ENCODE measurements at places on chromosomes 12 and 14.

DNA sequence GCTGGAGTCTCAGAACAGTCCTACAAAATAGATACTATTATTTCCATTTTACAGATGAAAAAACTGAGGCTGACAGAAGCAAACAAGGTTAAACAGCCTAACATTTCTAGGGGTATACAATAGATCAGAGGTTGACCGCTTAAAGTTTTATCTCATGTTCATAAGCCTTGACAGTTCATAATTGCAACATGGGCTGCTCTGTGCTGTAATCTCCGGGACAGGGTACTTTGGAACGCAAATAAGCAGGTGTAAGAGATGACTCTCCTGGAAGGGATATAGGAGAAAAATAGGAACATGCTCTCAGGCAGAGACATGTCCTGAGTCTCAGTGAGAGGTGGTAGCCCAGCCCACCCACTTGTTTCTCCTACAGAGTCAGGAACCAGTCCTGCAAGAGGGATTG, 72.8 kb upstream of the RBM19 start:
- DNase-seq: no peak

DNA sequence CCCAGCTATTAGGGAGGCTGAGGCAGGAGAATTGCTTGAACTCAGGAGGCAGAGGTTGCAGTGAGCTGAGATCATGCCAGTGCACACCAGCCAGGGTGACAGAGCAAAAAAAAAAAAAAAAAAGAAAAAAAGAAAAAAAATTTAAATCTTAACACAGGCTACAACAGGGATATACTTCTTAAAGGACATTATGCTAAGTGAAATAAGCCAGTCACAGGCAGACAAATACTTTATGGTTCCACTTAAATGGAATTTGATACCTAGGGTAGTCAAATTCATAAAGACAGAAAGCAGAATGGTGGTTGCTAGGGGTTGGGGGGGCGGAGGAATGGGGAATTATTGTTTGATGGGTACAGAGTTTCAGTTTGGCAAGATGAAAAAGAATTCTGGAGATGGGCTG, 14.8 kb upstream of the PPTC7 start:
- DNase-seq: no peak

DNA sequence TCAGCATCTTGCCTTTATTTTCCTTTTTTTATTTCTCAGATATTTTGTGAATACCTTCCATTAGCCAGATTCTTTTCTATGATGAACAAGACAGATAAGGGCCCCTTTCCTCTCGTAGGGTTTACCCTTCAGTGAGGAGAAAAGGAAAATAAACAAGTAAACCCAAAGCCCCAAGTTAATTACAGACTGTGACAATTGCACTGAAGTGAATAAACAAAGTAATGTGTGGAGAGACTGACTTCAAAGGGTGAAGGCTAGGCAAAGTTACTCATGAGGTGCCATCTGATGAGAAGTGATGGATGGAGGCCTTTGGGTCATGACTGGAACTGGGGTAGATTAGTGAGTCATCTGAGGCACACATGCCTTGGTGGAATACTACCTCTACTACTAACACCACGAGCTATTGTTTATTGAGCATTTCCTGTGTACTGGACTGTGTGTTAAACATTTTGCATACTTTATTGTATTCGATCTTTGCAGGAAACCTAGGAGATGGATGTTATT, 143.4 kb upstream of the PRICKLE1 start:
- no peak for DNase-seq

GRCh38 chr14:77616133-77616453, 344 bp downstream of the SPTLC2 start:
- no peak for DNase-seq

DNA sequence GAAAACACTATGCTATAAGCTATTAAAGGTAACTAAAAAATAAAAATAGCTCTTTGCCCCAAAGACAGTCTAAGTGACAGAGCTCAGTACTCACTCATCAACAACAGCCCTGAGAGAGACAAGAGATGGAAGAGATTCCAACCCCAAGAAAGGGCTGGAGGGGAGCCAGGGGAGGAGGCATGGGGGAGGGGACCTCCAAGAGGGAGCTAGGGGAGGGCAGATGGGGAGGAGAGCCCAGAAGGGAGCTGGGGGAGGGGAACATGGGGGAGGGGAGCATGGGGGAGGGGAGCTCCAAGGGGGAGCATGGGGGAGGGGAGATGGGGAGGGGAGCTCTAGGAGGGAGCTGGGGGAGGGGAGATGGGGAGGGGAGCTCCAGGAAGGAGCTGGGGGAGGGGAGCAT, 7.7 kb downstream of the SSH1 start:
- DNase-seq: no peak

DNA sequence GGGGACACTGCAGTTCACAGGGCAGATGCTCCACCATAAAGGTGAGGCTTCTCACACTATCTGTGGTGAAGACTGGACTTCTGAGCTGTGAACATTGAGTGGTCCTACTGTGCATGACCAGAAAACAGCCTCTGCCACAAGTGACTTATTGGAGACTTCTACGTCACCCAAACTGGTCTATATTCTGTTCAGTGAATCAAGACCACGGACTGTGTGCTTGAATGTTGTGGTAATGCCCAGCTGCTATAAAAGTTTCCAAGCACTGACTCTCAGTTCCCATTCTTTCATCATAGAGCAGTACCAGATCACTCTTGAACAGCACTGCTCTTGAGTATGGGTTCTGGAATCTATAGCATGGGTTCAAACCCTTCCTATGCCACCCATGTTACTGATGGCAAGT, 4.8 kb upstream of the PLEK2 start:
- no peak for DNase-seq

GRCh38 chr14:39246618-39247017, 12.9 kb downstream of the MIA2 start:
- no peak for DNase-seq

DNA sequence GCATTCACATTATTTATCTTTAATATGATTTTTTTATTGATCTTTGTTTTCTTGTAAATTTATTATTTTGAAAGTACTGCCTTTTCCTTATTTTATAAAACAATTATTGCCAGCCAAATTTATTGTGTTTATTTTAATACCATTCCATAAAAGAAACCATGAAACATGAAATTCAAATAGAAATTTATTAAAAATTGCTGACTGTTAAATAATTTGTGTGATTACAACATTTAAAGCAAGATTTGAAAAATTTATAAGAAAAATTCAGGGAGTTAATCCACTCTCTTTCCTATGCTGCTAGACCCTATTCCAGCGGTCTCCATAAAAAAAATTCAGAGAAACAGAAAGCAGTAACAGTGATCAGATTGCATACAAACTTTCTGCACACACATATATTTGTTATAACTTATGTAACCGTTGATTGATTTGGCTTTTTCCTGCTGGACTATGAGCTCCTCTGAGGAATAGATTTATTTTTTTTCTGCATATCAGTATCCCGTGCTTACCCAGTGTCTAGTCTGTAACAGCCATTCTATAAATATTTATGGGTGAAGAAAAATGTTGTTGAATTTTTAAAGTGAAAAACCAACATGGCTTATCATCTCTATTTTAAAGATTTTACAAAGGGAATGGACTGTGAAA, 68.1 kb downstream of the LRRK2 start:
- DNase-seq: no peak

DNA sequence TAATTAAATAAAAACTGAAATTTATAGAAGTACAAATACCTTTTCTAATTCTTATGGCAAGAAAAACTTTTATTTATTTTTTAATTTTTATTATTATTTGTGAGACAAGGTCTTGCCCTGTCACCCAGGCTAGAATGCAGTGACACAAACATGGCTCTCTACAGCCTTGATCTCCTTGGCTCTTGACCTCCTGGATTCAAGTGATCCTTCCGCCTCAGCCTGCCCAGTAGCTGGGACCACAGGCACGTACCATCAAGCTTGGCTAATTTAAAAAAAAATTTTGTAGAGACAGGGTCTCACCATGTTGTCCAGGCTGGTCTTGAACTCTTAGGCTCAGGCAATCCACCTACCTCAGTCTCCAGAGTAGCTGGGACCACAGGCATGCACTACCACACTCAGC, 47.4 kb downstream of the COCH start:
- DNase-seq: no peak

GRCh38 chr12:94701711-94702110, 51.4 kb upstream of the TMCC3 start:
- DNase-seq: no peak

GRCh38 chr12:13000616-13000924, 505 bp upstream of the HEBP1 start:
- DNase-seq: no peak

Measured in stimulated activated CD4-positive, alpha-beta T cell treated with anti-CD3 and anti-CD28 coated beads, TNF-alpha, amount 100 ng/mL, for 48 hours (primary cell).